ENCODE measurements at places on chromosomes 16 and 17. TPM values are rescaled to one million over a fixed set of nuclear protein-coding genes. Genes with fewer than 3 reads are reported as not detected.
A peak's percentile ranks its signal among the peaks of the same experiment; 100 is the strongest.

STH gene
- total RNA-seq: not detected

KATNIP gene
- total RNA-seq: 16.0 TPM

VPS25 gene
- 18.5 TPM for total RNA-seq

LGALS9 gene
- 77.4 TPM for total RNA-seq

NPW gene
- not detected for total RNA-seq

EPX gene
- total RNA-seq: not detected

CARD14 gene
- total RNA-seq: not detected

TLCD3A gene
- 7.3 TPM for total RNA-seq

TBC1D28 gene
- not detected for total RNA-seq

UTS2R gene
- 0.27 TPM for total RNA-seq

TEX19 gene
- not detected for total RNA-seq

HEATR9 gene
- total RNA-seq: not detected

DNA sequence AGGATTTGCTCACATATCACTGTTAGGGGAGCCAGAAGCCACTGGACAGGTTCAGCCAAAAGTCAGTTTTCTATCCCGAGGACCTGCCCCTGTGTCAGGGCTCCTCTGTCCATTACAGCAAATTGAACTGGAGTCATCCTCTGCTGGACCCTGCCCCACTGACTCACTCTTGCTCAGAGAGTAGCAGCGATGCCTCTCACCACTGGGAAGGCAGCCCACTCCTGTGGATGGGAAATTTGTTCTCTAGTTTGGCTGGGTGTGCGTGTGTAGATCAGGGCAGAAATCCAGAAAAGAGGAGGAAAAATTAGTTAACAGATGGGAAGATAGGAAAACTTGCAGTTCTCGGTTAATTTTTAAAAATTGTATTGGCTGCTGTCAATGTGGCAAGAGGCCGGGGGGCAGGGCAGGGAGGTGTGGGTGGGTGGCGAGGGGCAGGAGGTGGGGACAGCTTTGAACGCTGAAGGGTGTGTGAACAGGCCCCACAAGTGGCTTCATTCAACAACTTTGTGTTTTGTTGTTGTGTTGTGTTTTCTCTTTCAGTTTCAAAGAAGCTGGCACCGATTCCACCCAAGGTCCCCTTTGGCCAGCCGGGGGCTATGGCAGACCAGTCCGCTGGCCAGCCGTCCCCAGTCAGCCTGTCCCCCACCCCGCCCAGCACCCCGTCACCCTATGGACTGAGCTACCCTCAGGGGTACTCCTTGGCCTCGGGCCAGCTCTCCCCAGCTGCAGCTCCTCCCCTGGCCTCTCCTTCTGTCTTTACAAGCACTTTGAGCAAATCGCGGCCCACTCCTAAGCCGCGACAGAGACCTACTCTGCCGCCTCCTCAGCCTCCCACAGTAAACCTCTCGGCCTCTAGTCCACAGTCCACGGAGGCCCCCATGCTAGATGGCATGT is 33.6 kb downstream of the ELAC2 start:
- no peak overlapping the region for H3K27ac ChIP-seq
- peaks cover 21% of the 10 kb centered on the region for H3K4me1 ChIP-seq
- no peaks in the 10 kb centered on the region for H3K36me3 ChIP-seq
- peak; percentile 53 for DNase-seq
- H3K27me3 ChIP-seq: no peaks in the 10 kb centered on the region

DNA sequence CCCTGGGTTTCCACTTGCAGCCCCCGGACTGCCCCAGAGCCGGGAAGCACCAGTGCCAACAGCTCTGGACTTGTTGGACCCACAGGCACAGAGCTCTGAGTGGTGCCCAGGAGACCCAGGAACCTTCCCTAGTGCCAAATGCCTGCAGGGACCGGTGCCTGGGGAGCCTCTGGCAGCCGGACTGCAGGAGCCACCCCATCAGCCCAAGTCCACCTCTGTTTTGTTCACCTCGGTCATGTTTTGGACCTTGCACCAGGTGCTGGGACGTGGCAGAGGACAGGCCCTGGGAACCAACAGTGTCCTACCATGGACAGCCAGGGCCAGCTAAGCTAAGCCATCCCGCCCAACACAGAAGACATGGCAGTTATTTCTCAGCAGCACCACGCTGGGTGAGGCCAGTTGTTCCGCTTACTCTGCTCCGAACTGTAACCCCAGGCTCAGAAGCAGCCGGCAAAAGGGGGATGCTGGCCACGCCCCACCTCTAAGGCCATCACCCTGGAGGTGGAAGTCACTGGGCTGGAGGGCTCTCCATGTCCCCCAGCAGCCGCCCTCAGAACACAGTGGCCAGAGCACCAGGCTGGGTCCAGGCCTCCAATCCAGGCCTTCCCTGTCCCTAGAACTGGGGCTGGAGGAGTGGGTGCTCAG is 79.8 kb downstream of the AMFR start:
- H3K27me3 ChIP-seq: no peaks in the 10 kb centered on the region
- no peak overlapping the region for H3K4me3 ChIP-seq
- H3K27ac ChIP-seq: no peak overlapping the region
- H3K36me3 ChIP-seq: no peaks in the 10 kb centered on the region
- H3K4me1 ChIP-seq: no peaks in the 10 kb centered on the region
- no peak for DNase-seq

DNA sequence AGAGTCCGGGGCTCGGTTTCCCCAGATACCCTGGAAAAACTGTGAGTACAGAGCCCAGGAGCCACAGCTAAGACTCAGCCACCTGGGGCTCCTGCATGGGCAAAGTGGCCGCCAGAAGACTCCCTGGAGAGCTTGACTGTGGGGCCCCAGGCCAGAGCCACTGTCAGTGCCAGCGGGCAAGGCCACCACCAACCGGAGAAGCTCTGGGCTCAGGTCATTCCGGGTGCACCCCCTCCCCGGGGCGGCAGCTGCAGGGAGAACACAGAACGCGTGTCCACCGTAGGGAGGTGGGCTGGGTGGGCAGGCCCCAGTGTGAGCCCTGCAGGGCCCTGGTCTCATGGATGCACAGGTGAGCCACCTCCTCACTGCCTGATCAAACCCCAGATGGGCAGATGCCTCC is 22.3 kb upstream of the RBFOX3 start:
- no peaks in the 10 kb centered on the region for H3K36me3 ChIP-seq
- H3K4me3 ChIP-seq: no peak overlapping the region
- DNase-seq: no peak
- H3K4me1 ChIP-seq: no peaks in the 10 kb centered on the region
- H3K27me3 ChIP-seq: no peaks in the 10 kb centered on the region
- no peak overlapping the region for H3K27ac ChIP-seq

GRCh38 chr17:57045868-57046704 is 39.0 kb upstream of the AKAP1 start:
- H3K4me1 ChIP-seq: peaks cover 17% of the 10 kb centered on the region
- H3K27me3 ChIP-seq: no peaks in the 10 kb centered on the region
- no peaks in the 10 kb centered on the region for H3K36me3 ChIP-seq
- peak overlapping the region; percentile 27 for H3K27ac ChIP-seq

DNA sequence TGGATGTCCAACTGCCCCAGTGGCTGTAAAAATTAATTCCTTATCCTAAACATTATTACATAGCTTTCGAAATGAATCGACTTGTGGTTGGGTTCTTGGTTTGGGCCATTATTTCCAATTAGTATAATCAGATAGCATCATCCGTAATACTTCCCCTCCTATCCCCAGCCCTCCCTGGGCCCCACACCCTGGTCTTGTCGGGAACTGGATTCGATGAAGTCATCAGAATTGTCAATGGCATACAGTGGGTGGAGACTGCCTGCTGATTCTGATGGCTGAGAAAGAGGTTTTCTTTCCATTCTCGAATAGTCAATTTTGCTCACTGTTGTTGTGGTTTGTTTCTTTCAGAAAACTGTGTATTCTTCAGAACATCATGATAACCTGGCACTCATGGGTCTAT is 395.1 kb downstream of the SEC14L1 start:
- H3K27ac ChIP-seq: no peak overlapping the region
- no peaks in the 10 kb centered on the region for H3K4me1 ChIP-seq
- no peaks in the 10 kb centered on the region for H3K27me3 ChIP-seq

DNA sequence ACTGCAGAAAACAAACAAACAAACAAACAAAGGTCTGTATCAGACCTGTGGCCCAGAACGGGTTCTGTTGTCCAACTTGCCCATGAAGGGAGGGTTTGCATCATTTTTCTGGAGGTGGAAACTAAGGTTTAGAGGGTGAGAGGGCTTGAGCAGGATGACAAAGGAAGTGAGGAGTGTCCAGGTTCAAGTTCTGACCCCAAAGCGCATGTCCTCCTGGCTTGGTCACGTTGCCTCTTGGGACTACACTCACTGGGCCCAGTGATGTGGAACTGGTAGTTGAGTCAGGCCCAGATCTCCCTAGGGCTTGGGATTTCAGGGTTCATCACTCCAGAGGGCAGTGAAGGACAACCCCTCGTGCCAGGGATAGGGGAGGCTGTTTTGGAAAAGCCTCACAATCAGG is 1.8 kb downstream of the SREBF1 start:
- DNase-seq: no peak
- H3K27ac ChIP-seq: no peak overlapping the region
- H3K36me3 ChIP-seq: no peaks in the 10 kb centered on the region

GRCh38 chr16:30018731-30019158 is 4.3 kb upstream of the C16orf92 start:
- H3K4me1 ChIP-seq: peaks cover 2% of the 10 kb centered on the region
- H3K36me3 ChIP-seq: no peaks in the 10 kb centered on the region
- no peak overlapping the region for H3K27ac ChIP-seq
- DNase-seq: no peak

GRCh38 chr16:35908942-35909341 is 2449.5 kb downstream of the TP53TG3F start:
- no peaks in the 10 kb centered on the region for H3K27me3 ChIP-seq
- H3K36me3 ChIP-seq: no peaks in the 10 kb centered on the region
- no peaks in the 10 kb centered on the region for H3K4me1 ChIP-seq

DNA sequence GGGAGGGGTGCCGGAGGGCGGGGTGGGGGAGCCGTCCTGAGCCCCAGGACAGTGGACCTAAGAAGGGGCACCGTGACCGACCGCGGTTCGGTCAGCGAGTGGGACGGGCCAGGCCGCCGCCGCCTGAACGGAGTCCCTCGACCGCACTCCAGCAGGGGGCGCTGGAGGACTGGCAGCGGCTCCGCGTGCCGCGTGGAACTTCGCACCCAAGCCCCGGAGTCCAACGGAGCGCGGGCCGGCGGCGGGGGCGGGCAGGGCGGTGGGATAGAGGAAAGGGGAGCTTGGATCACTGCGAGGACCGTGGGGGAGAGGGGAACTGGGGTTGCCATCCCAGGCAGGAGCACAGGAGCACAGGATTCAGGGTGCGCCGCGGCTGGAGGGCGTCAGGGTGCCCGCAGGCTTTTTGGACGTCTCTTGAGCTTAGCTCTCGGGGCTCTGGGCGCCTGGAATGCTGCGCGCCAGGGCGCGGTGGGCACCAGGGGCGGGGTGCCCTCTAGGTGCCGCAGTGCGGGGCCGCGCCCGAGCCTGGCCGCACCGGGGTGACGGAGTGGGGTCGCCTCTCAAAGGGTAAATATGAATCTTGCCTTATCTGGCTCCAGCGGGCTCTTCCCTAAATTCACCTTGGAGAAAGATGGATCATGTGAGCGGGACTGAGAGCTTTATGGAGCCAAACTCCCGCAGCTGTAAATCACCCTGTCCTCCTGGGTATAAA is 379 bp upstream of the OTOP2 start:
- peak; percentile 19 for DNase-seq
- H3K36me3 ChIP-seq: no peaks in the 10 kb centered on the region
- H3K4me3 ChIP-seq: peak overlapping the region; percentile 62
- H3K27me3 ChIP-seq: peaks cover 4% of the 10 kb centered on the region
- H3K27ac ChIP-seq: no peak overlapping the region

- H3K27me3 ChIP-seq: no peaks in the 10 kb centered on the region
- H3K4me3 ChIP-seq: peak overlapping the region; percentile 98
- DNase-seq: no peak
- no peaks in the 10 kb centered on the region for H3K36me3 ChIP-seq
- H3K4me1 ChIP-seq: peaks cover 49% of the 10 kb centered on the region
- H3K27ac ChIP-seq: peak overlapping the region; percentile 99
Observed at GRCh38 chr17:59620518-59621259, 994 bp downstream of the CLTC start.

- H3K27ac ChIP-seq: no peak overlapping the region
- H3K4me1 ChIP-seq: no peaks in the 10 kb centered on the region
- no peak overlapping the region for H3K4me3 ChIP-seq
- DNase-seq: no peak
- H3K36me3 ChIP-seq: no peaks in the 10 kb centered on the region
Observed at GRCh38 chr17:66952681-66953629, 11.6 kb upstream of the CACNG4 start.

GRCh38 chr16:16042076-16042475 is 92.7 kb downstream of the ABCC1 start:
- no peak overlapping the region for H3K27ac ChIP-seq
- DNase-seq: peak; percentile 43
- peaks cover 17% of the 10 kb centered on the region for H3K4me1 ChIP-seq

DNA sequence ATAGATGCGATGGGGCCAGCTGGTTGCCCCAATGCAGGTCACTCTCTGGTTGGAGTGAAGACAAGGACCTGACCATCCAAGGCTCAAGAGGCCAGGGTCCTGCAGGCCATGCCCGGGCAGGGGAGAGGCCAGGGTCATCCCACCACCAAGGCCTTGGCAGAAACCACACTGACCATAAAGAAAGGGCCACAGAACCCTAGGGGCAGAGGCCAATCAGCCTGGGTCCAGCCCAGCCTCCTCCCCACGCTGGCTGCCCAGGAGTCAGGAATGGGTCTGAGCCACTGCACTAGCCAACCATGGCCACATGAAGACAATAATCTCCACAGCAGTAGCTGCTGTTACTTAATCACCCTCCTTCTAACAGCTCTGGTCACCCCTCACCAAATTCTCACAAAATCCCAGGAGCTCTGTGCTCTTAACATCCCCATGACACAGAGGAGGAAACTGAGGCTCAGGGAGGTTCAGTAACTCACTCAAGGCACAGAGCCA is 10.2 kb upstream of the BCAR1 start:
- no peaks in the 10 kb centered on the region for H3K27me3 ChIP-seq
- no peak for DNase-seq
- H3K4me1 ChIP-seq: peaks cover 46% of the 10 kb centered on the region
- H3K4me3 ChIP-seq: peak overlapping the region; percentile 99
- no peaks in the 10 kb centered on the region for H3K36me3 ChIP-seq

GRCh38 chr17:18261146-18261515 is 669 bp downstream of the MIEF2 start:
- H3K27ac ChIP-seq: peak overlapping the region; percentile 96
- H3K27me3 ChIP-seq: no peaks in the 10 kb centered on the region
- peaks cover 26% of the 10 kb centered on the region for H3K36me3 ChIP-seq

DNA sequence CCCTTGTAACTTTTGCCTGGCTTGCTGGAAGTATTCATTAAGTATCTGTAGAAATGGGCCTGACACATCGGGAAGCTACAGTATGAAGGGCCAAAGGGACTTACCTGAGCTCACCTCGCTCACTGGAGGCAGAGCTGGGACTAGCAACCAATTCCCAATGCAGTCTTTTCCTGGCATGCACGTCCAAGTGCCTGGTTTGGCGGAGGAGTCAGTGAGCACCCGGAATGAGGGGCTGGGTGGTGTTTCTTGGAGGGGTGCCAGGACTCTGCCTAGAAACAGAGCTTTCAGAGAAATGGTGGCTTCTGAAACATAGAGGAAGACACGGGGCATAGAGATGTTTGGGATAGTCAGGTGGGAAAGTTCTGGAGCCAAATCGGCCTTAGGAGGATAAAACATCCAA is 18.4 kb upstream of the GPRC5C start:
- H3K27me3 ChIP-seq: no peaks in the 10 kb centered on the region
- H3K27ac ChIP-seq: no peak overlapping the region
- DNase-seq: no peak
- H3K36me3 ChIP-seq: no peaks in the 10 kb centered on the region
- no peak overlapping the region for H3K4me3 ChIP-seq

- no peaks in the 10 kb centered on the region for H3K4me1 ChIP-seq
- no peak overlapping the region for H3K27ac ChIP-seq
- no peaks in the 10 kb centered on the region for H3K27me3 ChIP-seq
- DNase-seq: no peak
- H3K36me3 ChIP-seq: no peaks in the 10 kb centered on the region
Observed at GRCh38 chr17:50521514-50521913, 11.0 kb upstream of the EPN3 start.

Measured in thoracic aorta (tissue), 2 donors.